CD4-positive, alpha-beta memory T cell (primary cell): ENCODE measurements at places on chromosomes 11 and 22.

- DNase-seq, result no peak
Observed at GRCh38 chr11:57205041-57205641, 23.4 kb downstream of the LRRC55 start.

- DNase-seq, result no peak
Observed at GRCh38 chr11:129580278-129580677, 204.6 kb downstream of the BARX2 start.

DNA sequence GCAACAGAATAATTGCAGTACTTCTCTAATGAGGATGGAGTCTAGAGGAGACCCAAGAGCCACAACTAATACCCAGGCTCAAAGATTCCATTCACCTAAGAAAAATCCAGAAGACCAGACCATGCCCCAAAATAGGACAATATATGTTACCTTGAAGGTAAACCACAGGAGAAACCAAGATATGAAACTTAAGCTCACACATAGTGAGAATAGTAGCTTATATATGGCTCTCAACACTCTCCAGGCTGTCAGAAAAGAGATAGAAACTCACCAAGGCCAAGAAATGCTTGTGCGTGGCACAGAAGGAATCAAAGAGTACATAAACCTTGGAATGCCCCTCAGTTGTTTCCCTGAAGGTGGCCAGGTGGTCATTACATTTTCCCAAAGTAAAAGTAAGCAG, 9.1 kb downstream of the FAM111A start:
- DNase-seq, result no peak

DNA sequence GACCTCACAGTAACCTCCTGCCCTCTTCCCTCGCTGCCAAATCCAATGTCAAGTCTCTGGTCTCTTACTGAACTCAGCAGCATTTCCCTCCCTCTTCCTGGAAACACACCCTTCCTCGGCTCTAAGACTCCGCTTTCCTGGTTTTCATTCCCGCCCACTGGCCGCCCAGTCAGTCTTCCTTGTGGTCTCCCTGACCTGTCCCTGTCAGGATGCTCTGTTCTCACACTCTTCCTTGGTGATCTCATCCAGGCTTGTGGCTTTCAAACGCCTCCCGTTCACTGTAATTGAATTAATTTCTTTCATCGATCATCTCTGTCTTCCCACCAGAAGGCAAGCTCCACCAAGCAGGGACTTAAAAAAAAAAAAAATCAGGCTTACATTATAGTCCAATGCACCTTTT, 33.5 kb downstream of the MYO18B start:
- DNase-seq, result no peak

DNA sequence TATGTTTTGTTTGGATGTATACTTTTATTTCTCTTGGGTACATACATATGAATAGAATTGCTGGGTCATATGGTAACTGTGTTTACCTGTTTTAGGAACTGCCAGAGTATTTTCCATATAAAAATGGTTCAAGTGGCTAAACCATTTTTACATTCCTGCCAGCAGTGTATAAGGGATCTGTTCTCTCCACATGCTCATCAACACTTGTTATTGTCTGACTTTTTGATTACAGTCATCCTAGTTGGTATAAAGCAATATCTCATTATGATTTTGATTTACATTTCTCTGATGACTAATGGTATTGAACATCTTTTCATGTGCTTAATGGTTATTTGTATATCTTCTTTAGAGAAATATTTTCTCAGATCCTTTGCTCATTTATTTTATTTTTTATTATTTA, 104.2 kb upstream of the RRM1 start:
- DNase-seq, result no peak

DNA sequence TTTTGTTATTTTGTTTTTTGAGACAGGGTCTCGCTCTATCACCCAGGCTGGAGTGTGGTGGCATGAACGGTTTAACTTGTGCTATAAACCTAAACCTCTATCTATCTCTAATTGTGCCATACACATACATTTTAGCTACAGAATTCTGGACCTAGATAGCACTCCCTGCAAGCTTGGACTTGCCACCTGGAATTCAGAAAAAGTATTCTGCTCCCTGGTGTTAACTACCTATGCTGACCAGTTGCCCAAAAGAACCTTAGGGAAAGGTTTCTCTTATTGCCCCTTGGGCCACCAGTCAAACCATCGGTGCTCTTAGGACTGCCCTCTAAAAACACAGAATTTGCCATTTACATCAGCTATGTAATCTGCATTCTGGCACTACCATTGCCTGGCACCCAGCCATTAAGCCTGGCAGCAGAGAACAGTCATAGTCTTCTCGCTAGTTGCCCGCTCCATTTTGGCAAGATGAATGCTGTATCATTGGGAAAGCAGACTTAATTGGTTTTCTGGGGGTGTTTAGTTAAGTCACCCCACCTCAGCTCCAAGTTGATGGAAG, 55.3 kb downstream of the ETS1 start:
- no peak for DNase-seq

GRCh38 chr11:36405585-36406367, 104.3 kb downstream of the TRAF6 start:
- no peak for DNase-seq

DNA sequence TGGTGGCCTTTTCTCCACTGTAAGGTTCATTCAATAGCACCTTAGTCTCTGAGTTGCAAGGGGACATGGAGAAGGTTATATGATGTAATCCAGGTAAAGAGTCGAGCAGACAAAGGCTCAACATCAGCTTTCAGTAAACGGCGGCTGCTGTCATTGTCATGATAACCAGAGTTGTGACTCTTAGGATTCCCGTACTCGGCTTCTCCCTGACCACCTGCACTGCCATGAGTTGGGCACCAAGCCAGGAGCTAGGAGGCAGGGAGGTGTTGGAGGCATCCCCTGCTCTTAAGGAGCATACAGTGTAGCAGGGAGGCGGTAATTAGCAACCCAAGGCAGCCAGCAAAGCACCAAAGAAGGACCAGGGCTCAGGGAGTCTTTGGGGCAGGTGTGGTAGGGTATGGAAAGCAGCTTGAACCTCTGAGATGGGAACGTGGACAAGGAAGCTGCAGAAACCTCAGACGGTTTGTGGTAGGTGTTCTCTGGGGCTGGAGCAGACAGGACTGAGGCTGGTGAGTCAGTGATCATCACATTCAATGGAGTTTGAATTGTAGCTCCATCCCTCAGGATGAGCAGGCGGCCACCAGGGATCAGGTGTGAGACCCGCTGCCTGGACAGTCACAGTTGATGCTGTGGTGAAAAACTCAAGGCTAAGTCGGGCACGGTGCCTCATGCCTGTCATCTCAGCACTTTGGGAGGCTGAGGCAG, 31.7 kb downstream of the LIF start:
- DNase-seq, result no peak

DNA sequence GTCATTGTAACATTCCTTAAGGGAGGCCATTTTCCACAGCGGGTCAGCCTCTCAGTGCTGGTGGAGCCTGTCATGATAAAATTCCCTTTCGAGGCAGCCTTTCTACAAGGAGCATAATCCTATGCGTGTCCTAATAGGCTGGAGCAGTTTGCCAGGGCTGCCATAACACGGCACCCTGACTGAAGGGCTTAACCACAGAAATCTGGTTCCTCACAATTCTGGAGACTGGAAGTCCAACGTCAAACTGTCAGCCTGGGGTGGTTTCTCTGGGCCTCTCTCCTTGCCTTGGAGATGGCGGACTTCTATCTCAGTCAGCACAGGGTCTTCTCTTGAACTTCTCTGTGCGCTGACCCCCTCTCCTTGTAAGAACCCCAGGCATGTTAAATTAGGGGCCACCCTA, 1.4 kb upstream of the RGL4 start:
- DNase-seq, result no peak

GRCh38 chr22:47994601-47995263, 1232.3 kb downstream of the TBC1D22A start:
- DNase-seq, result no peak

DNA sequence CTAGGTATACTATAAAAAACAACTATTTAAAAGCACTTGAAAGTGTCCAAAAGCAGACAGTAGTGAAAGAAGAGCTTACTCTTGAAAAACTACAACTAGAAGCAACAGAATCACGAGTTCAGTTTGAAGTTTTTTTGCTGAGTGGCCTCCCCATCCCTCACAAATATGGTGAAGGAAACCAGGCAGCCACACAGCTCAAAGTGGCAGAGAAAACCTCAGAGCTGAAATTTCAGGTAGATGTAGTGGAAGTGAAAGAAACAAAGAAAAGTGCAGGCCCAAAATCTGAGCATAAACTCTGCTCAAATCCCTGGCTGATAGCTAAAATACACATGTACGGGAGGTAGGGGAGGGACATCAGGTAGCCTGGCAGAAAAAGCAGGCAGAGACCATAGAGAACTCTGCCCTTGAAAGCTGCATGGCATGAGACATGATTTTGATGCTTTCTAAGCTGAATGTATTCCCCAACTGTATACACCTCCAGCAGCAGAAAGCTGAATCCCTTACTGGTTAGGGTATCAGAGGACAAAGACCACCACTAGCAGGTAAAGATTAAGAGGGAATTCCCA, 12.1 kb downstream of the BTBD10 start:
- DNase-seq, result no peak

DNA sequence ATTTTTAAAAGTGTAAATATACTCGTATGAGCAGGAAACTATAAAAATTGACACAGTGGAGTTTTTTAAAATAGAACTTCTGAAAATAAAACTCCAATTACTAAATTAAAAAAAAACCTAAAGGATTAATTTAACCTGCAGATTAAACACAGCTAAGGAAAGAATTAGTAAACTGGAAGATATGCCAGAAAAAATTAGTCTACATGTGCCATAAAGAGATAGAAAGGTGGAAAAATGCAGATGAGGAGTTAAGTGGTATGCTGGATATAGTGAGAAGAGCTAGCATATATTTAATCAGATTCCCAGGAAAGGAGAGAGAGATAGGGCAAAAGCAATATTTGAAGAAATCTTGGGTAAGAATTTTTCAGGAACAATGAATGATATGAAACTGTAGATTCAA, 315.8 kb upstream of the CADM1 start:
- no peak for DNase-seq

- DNase-seq, result no peak
Observed at GRCh38 chr11:101441747-101442146, 142.1 kb downstream of the TRPC6 start.

GRCh38 chr11:73333640-73334383, 25.7 kb downstream of the ARHGEF17 start:
- DNase-seq, result no peak

GRCh38 chr11:112318184-112318591, 57.5 kb upstream of the PLET1 start:
- no peak for DNase-seq

GRCh38 chr11:18455686-18456372, at the start of gene LDHAL6A:
TSS of gene LDHAL6A (plus strand) at chr11:18455856. CDS start at chr11:18456681, 825 bp downstream.
- DNase-seq, result no peak

DNA sequence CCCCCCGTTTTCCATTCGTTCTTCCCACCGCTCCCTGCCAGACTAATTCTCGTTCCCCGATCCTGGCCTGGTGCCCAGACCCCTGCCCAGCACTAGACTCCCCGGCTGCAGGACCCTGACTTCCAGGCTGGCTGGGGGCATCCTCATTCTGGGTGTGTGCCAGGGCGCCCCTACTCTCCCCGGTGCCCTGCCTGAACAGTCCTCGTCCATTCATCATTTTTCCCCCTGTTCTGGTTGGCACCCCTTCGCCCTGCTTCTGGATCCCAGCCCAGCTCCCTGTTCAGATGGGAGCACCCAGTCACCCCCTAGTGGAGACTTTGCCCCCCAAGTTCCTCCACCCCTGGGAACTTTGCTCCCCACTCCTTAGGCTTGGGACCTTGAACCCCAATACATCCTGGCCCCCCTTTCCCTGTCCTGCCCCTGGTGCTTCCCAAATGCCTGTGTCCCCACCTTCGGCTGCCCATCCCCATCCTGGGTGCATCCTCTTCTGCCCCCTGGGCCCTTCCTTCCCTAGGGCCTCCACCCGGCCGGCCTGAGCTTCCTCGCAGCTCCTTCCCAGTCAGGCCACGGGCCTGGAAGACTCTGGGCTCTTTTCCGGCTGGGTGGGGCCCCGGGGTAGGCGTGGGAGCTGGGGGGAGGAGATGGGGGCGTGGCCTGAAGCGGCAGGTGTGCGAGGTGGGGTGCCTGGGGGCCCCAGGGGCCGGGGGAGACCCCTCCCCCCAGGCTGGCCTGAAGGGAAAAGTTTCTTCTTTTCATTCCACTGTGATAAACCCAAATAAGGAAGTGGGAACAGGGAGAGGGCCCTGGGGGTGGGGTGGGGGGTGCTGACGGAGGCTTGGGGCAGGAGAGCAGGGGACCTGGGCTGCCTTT, 908 bp downstream of the PLCB3 start:
- no peak for DNase-seq

- no peak for DNase-seq
Observed at GRCh38 chr11:107573438-107573837, 7.9 kb upstream of the ALKBH8 start.

- no peak for DNase-seq
Observed at GRCh38 chr11:112834277-112834755, 126.9 kb upstream of the NCAM1 start.

GRCh38 chr11:61680622-61681221, 531 bp downstream of the DAGLA start:
- no peak for DNase-seq
